ENCODE measurements at places on chromosomes 7 and 10.
A peak's percentile ranks its signal among the peaks of the same experiment; 100 is the strongest.

- DNase-seq, result no peak
Measured at GRCh38 chr10:63396133-63396761, 69.5 kb downstream of the JMJD1C start.

GRCh38 chr7:124480036-124480820, 285.4 kb downstream of the GPR37 start:
- no peak for DNase-seq

DNA sequence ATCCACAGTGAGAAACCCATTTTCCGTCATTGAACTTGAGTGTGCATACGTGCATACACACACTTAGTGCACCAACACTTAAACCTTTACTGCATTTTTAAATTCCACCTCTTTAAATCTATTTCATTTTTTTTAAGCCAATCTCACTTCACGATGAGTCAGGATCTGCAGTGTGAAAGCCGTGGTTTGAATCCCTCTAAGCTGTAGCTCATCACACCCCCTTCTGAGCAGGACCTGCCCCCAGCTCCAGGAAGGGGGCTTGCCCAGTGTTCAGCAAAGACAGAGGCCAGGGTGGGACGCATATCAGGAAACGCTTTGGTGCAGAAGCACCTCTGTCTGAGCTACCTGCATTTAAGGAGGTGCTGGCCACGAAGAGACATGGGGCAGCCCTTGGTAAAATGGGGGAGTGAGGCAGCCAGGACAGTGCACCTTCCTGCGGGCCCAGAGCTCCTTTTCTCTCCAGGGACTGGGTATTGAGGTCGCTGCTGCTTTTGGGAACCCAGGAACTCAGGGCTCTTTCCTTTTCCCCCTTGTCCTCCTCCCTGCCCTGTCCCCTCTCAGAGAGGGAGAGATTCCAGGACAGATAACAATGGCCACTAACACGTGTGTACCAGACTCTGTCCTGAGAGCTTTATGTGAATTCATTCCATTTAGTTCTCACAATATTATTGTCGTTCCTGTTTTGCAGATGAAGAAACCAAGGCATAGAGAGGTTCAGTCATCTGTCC, 21.7 kb downstream of the ZNF316 start:
- no peak for DNase-seq

DNA sequence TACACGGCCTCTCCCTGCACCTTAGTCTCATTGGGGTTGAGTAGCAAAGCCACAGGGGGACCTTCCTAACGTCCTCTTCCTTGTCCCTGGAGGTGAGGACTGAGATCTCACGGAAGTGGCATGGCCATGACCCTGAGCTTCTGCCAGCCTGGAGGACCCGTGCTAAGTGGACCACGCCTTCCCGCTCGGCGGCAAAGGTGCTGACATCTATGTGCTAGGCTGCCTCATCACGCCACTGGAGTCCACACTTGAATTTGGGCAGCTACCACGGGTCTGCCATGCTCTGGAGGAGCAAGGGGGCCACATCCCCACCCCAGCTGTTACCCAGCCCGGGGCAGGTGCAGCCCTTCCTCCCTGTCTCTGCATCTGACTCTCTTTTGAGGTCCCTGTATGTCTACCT, 15.3 kb downstream of the GHRHR start:
- DNase-seq, result no peak

GRCh38 chr10:17768957-17769356, 17.0 kb downstream of the TMEM236 start:
- DNase-seq, result no peak

- no peak for DNase-seq
Measured at GRCh38 chr10:111435871-111436270, 359.0 kb downstream of the ADRA2A start.

DNA sequence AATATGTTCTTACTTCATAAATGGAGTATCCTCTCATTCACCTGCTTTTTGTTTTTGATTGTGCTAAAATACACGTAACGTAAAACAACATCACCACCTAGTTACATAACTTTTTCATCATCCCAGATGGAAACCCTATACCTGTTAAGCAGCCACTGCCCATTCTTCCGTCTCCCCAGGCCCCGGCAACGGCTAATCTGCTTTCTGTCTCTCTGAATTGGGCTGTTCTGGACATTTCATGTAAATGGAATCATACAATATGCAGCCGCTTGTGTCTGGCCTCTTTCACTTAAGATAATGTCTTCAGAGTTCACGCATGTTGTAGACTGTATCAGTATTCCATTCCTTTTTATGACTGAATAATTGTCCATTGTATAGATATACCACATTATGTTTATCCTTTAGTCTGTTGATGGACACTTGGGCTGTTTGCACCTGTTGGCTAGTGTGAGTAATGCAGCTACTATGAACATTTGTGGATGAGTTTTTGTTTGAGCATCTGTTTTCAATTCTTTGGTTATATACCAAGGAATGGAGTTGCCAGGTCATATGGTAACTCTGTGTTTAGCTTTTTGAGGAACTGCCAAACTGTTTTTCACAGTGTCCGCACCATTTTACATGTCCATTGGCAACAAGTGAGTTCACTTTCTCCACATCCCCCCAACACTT, 14.1 kb upstream of the SUN1 start:
- DNase-seq, result no peak

- DNase-seq, result no peak
Measured at GRCh38 chr7:111290419-111290818, 199.5 kb downstream of the LRRN3 start.

- DNase-seq, result no peak
Measured at GRCh38 chr7:143485500-143485899, 7.8 kb downstream of the TAS2R41 start.

DNA sequence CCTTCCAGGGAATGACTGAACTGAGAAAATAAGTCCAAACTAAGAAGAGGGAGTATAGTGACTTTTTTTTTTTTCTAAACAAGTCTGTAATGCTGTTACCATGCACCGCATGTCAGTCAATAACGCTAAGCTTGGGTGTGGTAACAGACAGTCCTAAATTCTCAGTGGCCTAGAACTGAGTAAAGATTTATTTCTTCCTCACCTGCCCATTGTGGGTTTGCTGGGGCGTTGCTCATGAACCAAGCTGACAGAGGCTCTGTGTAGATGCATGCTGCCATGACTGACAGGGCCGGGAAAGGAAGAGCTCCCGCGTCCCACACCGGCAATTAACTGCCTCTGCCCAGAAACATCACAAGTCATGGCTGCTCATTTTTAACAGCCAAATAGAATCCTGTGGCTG, 25.5 kb upstream of the PRKG1 start:
- no peak for DNase-seq

DNA sequence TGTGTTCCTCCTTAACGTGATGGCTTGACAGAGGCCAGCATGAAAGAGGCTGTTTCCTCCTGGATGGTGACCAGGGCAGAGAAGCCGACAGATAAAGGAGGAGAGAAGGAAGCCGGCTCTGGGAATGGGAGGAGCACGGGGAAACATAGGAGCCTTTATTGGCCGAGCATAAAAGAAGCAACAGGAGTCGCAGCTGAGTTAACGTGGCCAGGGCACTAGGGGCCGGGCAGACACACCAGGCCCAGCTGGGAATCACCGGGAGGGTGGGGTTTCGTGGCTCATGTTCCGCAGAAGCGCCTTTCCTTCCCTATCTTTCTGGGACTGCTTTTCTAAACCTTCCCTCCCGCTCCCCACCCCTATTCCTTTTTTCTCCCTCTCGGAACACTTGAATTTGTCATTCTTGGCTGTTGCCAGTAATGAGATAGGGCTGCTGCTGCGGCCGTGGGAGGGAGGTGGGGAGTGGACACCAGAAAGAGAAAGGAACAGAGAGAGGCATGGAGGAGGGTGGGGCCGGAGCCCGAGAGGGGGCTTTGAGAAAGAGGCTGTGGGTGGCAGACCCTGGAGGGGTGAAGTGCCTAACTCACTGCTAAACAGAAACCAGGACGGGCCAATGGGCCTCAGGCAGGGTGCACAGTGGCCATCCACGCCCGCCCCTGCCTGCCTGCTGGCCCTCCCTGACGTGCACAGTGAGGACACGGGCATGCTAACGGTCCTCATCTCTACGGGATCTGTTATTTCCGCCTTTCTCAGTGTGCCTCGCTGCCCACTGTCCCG, 65.2 kb downstream of the COL13A1 start:
- DNase-seq, result peak; percentile 57

DNA sequence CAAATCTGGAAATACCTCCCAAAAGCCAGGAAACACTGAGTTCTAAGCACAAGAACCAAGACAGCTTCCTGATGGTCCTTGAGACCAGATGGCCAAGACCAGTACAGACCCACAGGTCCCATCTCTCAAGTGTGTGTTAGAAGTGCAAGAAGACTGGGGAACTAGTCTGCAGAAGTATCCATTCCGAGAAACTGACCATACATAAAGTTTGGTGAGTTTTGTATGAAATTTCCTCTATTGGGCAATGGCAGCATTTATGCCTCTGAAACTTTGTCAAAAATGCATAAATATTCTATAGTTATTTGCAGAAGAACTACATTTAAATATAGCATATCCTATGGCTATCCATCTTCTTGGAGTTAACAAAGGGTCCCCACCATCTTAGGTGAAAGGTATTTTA, 137.5 kb downstream of the LRRN3 start:
- DNase-seq, result no peak

DNA sequence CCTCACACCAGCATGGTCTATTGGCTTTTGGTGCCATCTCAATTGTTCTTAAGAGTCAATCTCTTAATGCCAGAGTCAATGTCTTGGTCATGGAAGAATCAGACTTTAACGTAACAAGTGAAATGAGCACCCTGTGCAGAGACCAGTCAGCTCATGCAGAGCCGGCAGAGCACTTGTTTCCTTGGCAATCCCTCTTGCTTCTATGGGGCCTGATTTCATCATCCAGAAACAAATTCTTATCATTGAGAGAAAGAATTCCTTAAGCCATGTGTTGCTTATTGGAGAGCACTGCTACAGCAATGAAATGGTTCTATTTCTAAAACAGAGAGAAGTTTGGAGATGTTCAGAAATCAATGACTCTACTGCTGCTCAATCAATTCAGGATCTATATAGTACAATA, 212.8 kb downstream of the IPMK start:
- no peak for DNase-seq

GRCh38 chr10:89032141-89032891, 41.7 kb downstream of the FAS start:
- DNase-seq, result peak; percentile 10

DNA sequence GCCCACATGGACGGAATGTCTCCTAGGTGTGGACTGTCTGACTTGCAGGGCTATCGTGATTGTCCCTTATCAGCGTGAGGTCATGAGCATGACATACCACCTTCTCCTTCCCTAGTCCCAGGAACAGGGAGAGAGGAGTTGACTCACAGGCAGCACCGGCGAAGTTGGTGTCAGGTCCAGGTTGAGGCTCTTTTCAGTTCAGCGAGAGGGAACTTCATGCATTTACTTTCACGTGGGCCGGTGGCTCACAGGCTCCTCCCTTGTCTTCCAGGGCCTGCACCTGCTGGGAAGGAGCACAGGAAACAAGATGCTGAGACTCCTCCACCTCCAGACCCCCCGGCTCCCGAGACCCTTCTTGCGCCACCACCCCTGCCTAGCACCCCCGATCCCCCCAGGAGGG, 46.1 kb downstream of the PROSER2 start:
- DNase-seq, result no peak

DNA sequence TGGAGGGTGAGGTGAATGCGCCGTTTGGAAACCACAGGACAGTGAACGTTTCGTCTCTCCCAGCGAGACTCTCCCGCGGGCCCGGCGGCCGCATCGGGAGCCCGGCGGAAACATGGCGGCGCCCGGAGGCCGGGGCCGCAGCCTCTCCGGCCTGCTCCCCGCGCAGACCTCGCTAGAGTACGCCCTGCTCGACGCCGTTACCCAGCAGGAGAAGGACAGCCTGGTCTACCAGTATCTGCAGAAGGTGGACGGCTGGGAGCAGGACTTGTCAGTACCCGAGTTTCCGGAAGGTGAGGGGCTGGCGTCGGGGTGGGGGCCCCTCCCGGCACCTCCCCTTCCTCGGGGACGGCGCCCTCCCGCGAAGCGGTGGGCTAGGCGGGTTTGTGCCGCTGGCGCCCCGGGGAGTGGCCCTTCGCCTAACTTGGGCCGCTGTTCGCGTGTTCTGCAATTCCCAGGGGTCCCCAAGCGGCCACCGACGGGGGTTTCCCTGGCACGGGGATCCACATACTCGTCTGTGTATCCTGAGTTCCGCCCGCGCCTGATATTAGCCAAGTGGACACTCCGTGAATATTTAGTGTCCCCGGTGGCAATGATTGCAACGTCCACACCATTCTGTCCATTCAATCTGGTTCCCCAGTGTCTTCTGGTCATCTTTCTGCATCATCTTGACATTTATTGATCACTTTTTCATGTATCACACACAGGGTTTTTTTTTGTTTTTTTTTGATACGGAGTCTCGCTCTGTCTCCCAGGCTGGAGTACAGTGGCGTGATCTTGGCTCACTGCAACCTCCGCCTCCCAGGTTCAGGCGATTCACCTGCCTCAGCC, 514 bp downstream of the NHLRC2 start:
- peak; percentile 74 for DNase-seq

GRCh38 chr10:64170791-64171190, 649.6 kb downstream of the REEP3 start:
- DNase-seq, result no peak

GRCh38 chr10:102613785-102614184, 30.5 kb upstream of the TRIM8 start:
- DNase-seq, result no peak

DNA sequence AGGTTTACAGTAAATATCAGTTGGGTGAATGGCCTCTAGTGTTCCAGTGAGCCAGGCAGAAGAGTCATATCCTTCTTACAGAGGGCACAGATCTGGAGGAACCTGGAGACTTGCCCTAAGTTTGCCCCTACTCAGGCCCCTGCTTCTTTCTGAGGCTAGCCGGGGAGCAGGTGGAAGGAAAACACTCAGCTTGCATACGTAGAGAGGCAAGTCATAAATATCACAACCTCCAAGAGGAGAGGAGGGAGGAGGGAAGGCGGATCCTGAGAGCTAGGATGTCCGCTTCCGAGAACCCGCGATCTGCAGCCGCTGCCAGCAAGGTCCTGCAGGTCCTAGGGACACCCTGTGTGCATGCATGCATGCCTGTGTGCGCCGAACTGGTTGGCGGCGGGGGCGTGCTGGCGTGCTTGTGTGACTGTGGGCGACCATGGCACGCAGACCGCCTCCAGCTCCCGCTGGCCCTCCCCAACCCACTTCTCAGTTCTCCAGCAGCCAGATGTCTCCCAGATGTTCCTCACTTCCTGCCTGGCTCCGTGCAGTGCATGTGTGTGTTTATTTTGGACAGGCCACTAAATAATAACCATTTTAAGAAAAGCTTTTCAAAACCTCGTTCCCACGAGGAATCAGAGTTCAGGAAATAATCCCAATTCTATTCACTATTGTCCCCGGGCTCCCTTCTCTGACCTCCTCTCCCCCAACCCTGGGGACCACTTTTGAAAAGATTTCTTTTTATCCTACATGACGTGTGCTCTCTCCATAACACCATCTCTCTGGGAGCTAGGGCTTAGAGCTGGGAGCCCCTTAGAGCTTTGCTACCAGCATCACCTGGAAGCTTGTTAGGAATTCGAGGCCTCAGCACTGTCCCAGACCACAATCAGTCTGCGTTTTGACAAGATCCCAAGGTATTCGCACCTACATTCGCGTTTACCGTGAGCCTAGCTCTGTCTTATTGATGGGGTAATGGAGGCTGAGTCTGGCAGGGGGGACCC, 32.4 kb downstream of the UNC5B start:
- DNase-seq, result no peak

- no peak for DNase-seq
Measured at GRCh38 chr10:95716866-95717265, 23.1 kb upstream of the TCTN3 start.

All from iPS-NIHi11 (cell line).